ENCODE measurements at places on chromosomes 4 and X.

DNA sequence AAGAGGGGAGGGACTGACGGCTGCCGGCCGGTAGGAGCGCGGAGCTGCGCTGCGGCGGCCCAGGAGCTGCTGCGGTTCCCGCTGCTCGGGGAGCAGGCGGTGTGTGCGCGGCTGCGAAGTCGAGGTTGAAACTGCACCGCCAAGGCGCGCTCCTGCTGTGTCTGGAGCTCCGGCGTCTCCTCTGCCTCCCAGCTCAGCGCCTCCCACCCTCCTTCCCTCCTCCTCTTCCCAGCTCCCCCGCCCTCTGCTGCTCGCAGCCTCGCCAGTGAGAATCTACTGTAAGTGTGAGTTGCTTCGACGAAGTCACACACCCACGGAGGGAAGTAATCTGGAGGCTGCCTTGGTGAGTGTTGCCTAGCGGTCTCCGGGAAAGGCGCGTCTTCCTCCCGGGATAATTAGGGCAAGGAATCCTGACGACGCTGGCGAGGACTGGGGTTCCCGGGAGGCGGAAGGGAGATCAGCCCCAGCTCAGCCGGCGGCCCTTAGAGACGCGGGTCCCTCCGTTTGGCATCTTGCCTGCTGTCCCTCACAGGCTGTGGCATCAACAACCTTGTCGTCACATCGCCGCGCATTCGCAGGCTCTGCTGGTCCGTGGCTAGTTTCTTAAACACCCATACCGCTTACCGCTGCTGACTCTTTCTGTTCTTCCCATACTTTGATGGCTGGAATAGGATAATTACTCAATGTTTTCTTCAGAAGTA is at the start of gene EPHA5:
Gene EPHA5, minus strand, starts transcription at position 159 of the 701 bp plus-strand sequence. CDS start 747 bp downstream, outside the sequence.
- no peak for DNase-seq

- DNase-seq = no peak
These were observed 67.2 kb downstream of the RPS3A start for GRCh38 chr4:151166636-151167035.

- DNase-seq = no peak
These were observed 389.3 kb downstream of the MAPK10 start for GRCh38 chr4:85970535-85970934.

GRCh38 chrX:40644176-40644575 is 3.2 kb downstream of the CXorf38 start:
- no peak for DNase-seq

- no peak for DNase-seq
These were observed 391.9 kb downstream of the KCTD8 start for GRCh38 chr4:44056721-44057151.

DNA sequence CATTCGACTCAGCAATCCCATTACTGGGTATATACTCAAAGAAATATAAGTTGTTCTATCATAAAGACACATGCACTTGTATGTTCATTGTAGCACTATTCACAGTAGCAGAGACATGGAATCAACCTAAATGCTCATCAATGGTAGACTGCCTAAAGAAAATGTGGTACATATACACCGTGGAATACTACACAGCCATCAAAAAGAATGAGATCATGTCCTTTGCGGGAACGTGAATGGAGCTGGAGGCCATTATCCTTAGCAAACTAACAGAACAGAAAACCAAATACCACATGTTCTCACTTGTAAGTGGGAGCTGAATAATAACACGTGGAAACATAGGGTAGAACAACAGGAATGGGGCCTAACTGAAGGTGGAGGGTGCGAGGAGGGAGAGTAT is 44.9 kb downstream of the TMEM131L start:
- no peak for DNase-seq

Measured in NCI-H2081 treated with DMSO at 0.1 percent for 48 hours (cell line).